H1 (cell line): ENCODE measurements at places on chromosomes 7 and 10. TPM values are rescaled to one million over a fixed set of nuclear protein-coding genes. Genes with fewer than 3 reads are reported as not detected.

ICA1 gene
- total RNA-seq: 36.9 and 37.1 TPM in 2 replicates

- no peak for DNase-seq
- no peak overlapping the region for H3K27ac ChIP-seq
- H3K4me1 ChIP-seq: no peaks in the 10 kb centered on the region
- no peaks in the 10 kb centered on the region for H3K27me3 ChIP-seq
- no peaks in the 10 kb centered on the region for H3K36me3 ChIP-seq
These were observed 285.5 kb upstream of the TAC1 start for GRCh38 chr7:97446361-97446760.

GRCh38 chr10:119319161-119319919 lies 112.0 kb downstream of the GRK5 start:
- H3K36me3 ChIP-seq: no peaks in the 10 kb centered on the region
- no peak for DNase-seq
- H3K4me3 ChIP-seq: no peak overlapping the region

DNA sequence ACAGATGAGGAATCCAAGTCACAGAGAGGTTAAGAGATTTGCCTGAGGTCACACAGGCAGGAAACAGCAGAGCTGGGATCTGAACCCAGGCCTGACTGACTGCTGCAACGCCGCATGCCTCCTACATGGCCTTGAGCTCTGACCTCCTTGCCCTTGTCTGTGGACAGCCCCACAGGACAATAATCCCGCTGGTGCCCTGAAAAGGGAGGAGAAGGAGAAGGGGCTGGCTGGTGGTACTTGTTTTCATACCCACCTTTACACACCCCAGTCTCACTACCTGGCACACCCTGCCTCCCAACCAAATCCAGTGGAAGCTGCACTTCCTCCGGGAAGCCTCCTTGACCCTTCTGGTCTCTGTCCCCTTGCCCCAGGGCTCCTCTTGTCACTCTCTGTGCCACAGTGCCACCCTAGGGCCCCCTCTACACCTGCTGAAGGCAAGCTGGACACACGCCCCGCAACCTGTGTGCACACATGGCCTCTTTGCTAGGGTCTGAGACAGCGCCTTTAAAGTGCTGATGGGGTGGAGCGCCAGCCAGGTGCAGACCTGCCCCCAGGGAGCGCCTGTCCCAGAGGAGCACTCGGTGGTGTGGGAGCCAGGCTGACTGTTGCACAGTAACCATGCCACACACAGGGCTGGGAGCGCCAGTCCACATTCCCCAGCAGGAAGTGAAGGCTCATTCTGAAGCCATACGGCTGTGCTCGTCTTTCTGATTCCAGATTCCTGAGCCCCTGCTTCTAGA lies 38.6 kb downstream of the ZCCHC24 start:
- no peaks in the 10 kb centered on the region for H3K27me3 ChIP-seq
- no peaks in the 10 kb centered on the region for H3K4me1 ChIP-seq
- H3K27ac ChIP-seq: no peak overlapping the region
- no peaks in the 10 kb centered on the region for H3K36me3 ChIP-seq
- DNase-seq: no peak

ATRNL1 gene
- 17.6 and 18.4 TPM in 2 replicates for total RNA-seq

- no peak overlapping the region for H3K27ac ChIP-seq
- H3K4me1 ChIP-seq: no peaks in the 10 kb centered on the region; the same call in 1 of the 2 replicates
- H3K4me3 ChIP-seq: no peak overlapping the region
- no peaks in the 10 kb centered on the region for H3K27me3 ChIP-seq
- DNase-seq: no peak
- no peaks in the 10 kb centered on the region for H3K36me3 ChIP-seq
These were observed 16.2 kb downstream of the RPS24 start for GRCh38 chr10:78049851-78050250.

SKIDA1 gene
- total RNA-seq: 8.0 and 8.2 TPM in 2 replicates

- H3K27ac ChIP-seq: no peak overlapping the region
- H3K4me1 ChIP-seq: no peaks in the 10 kb centered on the region
- no peaks in the 10 kb centered on the region for H3K36me3 ChIP-seq
- DNase-seq: no peak
- no peak overlapping the region for H3K4me3 ChIP-seq
These were observed 3.3 kb downstream of the MAPK8 start for GRCh38 chr10:48309711-48310226.

GRCh38 chr10:101053516-101053915 lies 8.3 kb upstream of the KAZALD1 start:
- peaks cover 20% of the 10 kb centered on the region for H3K27me3 ChIP-seq
- no peak overlapping the region for H3K4me3 ChIP-seq
- no peak for DNase-seq
- H3K36me3 ChIP-seq: no peaks in the 10 kb centered on the region; the same call in 1 of the 2 replicates
- peaks cover 5% of the 10 kb centered on the region; the same call in 1 of the 2 replicates for H3K4me1 ChIP-seq

- no peak for DNase-seq
- H3K27ac ChIP-seq: no peak overlapping the region
- H3K4me1 ChIP-seq: no peaks in the 10 kb centered on the region
These were observed 26.2 kb downstream of the TMEM168 start for GRCh38 chr7:112763996-112764395.

ASZ1 gene
- not detected in 2 replicates for total RNA-seq
